Activated gamma-delta T cell treated with Interleukin-2 at 50 U/mL for 16 hours (primary cell): ENCODE measurements at places on chromosomes 16 and 17.

DNA sequence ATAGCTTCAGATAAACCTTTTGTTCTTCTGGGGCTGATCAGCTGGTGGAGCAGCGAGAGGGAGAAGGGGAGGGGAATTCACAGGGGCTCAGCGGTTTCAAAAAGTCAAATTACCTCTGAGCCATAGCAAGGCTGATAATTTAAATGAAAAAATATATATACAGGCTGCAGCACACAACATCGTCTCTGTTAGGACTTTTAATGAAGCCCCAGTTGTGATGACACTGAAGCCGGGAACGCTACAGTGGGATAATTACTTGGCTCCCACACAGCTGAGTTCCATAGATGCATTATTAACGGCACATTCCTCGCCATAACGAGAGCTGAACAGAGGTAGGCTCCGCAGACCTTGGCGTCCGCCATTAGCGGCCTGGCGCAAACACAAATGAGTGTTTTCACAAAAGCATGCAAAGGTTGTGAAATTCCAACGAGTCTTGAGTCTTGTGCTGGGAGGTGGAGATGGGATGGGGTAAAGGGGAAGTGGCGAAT lies 216.0 kb downstream of the C16orf78 start:
- DNase-seq: no peak

DNA sequence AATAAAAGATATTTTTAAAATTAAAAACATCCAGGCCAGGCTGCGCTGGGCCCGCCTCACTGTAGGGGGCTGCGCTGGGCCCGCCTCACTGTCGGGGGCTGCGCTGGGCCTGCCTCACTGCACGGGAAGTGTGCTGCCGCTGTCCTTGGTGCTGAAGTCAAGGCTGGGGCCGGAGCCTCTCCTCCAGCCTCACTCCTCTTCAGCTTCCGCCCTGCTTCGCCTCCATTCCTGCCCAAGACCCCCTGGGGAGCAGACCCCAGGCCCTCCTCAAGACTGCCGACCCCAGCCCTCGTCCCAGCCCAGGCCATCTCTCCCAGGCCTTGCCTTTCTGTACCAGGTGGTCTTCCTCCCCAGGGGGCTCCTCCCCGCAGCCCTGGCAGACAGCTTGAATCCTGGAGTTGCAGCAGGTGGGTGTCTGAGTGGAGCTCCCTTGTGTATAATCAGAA lies 26.2 kb downstream of the ENDOV start:
- DNase-seq: peak; percentile 44

DNA sequence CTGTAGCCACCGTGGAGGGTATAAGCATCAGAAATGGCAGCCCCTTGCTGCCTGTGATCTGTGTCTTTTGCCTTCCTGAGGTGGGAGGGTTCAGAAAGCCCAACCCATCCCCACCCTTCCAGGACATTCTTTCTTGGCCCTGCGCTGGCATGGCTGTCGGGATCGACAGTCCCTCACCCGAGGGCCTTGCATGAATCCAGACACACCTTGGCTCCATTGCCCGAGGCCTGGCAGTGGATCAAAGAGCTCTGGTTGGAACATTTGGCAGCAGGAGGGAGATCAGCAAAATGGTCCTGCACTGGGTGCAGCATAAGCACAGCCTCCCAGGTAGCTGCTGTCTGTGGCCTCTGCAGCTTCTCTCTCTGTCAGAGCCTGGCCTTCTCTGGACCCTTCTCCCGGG lies 246.6 kb upstream of the MAF start:
- DNase-seq: no peak

DNA sequence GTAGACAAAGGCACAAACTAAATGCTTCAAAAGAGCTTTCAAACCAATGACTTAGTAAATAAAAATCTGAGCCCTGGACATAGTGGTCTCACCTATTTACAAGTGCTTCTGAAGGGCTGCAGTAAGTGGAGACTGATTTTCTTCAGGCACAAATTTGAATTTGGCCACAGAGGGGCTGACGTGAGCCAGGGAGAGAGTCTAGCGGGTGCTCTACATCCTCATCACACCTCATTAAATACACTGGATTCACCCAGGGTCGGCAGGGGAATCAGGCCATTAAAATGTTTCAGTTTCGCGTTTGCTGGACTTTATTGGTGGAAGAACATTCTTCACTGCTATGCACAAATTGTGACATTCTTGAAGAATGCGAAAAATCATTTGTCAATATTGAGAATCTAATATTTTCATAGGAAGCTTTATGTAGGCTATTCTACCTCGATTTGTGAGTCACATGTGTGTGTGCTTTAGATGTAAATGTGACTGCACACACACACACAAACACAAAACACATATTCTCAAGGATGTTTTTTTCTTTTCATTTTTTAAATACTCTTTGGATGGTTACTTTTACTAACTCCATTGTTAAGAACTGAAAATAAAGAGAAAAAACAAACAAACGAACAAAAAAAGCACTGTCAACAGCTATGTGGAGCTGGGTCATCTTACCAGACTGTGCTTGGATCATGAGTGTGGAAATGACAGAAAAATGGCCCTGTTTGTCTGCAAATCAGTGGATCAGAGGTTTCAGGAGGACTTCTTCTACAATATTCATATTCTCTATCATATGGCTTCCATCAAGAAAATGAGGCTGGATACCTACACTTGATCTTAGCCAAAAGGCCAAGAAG lies 58.9 kb downstream of the CDH11 start:
- DNase-seq: no peak
